A549 treated with dexamethasone at 1 μM for 4 hours (cell line): ENCODE measurements at places on chromosomes 11 and 22. TPM values are rescaled to one million over a fixed set of nuclear protein-coding genes. Genes with fewer than 3 reads are reported as not detected.

KCNJ4 gene
- total RNA-seq: 0.72 to 1.2 TPM (median 0.81 TPM) in 5 replicates

KDM4D gene
- 0.31 to 0.53 TPM (median 0.39 TPM) in 5 replicates for total RNA-seq

PRODH gene
- total RNA-seq: 0.78 to 1.9 TPM (median 1.7 TPM) in 5 replicates

RHOD gene
- 31.4 to 50.8 TPM (median 45.6 TPM) in 5 replicates for total RNA-seq

BATF2 gene
- total RNA-seq: 0.33 to 0.65 TPM (median 0.47 TPM) in 5 replicates

HPS5 gene
- total RNA-seq: 14.9 to 16.9 TPM (median 16.1 TPM) in 5 replicates

GAL3ST1 gene
- 7.0 to 11.8 TPM (median 11.1 TPM) in 5 replicates for total RNA-seq

CSF2RB gene
- total RNA-seq: 0.01 TPM in 1 of 5 replicates, not detected in the others

LSP1 gene
- 1.6 to 2.9 TPM (median 2.0 TPM) in 5 replicates for total RNA-seq

SMIM35 gene
- not detected in 5 replicates for total RNA-seq

VSIG2 gene
- not detected in 5 replicates for total RNA-seq

MB gene
- total RNA-seq: 5.4 to 10.3 TPM (median 6.1 TPM) in 5 replicates

SYT13 gene
- 5.8 to 7.5 TPM (median 6.6 TPM) in 5 replicates for total RNA-seq

GVQW3 gene
- total RNA-seq: 0.63 to 1.2 TPM (median 0.96 TPM) in 5 replicates

NRGN gene
- total RNA-seq: 6.4 to 13.1 TPM (median 11.8 TPM) in 5 replicates

SELENOO gene
- 11.4 to 19.2 TPM (median 17.8 TPM) in 5 replicates for total RNA-seq

ZBTB16 gene
- total RNA-seq: 0.76 to 1.6 TPM (median 1.3 TPM) in 5 replicates

OR2AG2 gene
- total RNA-seq: 0.05 to 0.08 TPM (median 0.05 TPM) in 3 of 5 replicates, not detected in the others

OR4A16 gene
- total RNA-seq: not detected in 5 replicates

FAM227A gene
- 0.47 to 0.68 TPM (median 0.62 TPM) in 5 replicates for total RNA-seq

MYEOV gene
- total RNA-seq: 104 to 129 TPM (median 116 TPM) in 5 replicates

GAL gene
- 12.0 to 21.5 TPM (median 18.0 TPM) in 5 replicates for total RNA-seq

C11orf58 gene
- total RNA-seq: 196 to 267 TPM (median 201 TPM) in 5 replicates

GGT5 gene
- 3.5 to 5.3 TPM (median 4.4 TPM) in 5 replicates for total RNA-seq

VWA5A gene
- 0.13 to 0.24 TPM (median 0.18 TPM) in 5 replicates for total RNA-seq

IRAG1 gene
- total RNA-seq: 0.03 to 0.08 TPM (median 0.05 TPM) in 5 replicates

CCDC81 gene
- 0.15 to 0.27 TPM (median 0.19 TPM) in 5 replicates for total RNA-seq

GRIK4 gene
- 0.02 to 0.06 TPM (median 0.03 TPM) in 4 of 5 replicates, not detected in the other for total RNA-seq

OR4A47 gene
- not detected in 5 replicates for total RNA-seq
